ENCODE measurements at places on chromosomes 6 and 20. TPM values are rescaled to one million over a fixed set of nuclear protein-coding genes. Genes with fewer than 3 reads are reported as not detected.

GRCh38 chr6:12958052-12958706 lies 241.6 kb downstream of the PHACTR1 start:
- DNase-seq, result no peak

GRCh38 chr6:13072686-13073347 lies 255.5 kb downstream of the TBC1D7 start:
- DNase-seq, result no peak

ADGRG6 gene
- total RNA-seq, result 139 TPM

BCAS1 gene
- 0.81 TPM for total RNA-seq

DNA sequence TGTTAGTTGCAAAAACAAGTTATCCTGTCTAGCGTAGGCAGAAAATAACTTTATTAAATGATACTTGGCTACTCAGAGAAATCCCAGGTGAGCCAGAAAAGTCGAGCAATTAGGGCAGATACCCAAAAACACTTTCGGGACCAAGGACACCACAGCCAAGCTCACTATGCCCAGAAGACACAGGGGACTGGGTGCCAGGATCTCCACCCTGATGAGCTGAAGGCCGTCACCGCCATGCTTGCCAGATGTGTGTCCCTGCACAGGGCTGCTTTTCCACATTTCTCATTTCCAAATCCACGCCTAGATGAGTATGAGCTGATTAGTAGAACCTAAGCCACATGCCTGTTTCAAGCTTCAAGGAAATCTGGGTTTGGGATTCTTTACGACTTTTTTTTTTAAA lies 214.0 kb upstream of the SMLR1 start:
- DNase-seq, result no peak

DNA sequence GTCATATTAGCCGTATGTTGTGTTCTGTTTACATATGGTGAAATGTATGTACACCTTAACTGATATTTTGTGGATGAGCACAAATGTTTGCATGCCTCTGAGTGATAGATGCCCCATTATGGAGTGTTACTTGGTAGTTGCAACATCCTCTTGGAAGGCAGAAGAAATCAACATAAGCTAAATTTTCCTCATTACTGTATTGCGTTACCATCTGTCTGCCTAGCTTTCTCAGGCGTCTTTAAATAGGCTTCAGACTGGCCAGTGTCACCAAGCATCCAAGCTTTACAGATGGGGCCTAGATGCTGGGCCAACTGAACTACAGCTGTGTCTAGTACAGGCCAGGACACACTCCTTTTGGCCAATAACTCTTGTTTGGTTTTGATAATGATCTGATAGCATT lies 250.6 kb downstream of the SAMD5 start:
- no peak for DNase-seq

DNA sequence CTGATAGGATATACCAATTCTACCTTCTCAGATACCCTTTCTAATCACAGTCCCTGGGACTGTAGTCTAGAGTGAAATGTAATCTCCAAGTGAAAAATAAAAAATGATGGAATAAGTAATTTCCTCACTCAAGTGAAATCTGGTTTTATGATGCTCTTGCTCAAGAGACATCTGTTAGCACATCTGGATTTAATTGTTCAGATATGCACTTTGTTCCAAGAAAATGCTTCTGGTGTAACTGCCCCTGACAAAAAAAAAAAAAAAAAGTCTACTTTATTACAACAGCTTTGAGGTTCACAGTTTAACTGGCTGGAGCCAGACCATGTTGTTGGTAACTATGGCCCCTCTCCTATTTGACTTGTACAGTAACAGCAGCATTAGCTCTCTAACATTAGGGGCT lies 251.8 kb downstream of the BTBD9 start:
- DNase-seq, result no peak

DNA sequence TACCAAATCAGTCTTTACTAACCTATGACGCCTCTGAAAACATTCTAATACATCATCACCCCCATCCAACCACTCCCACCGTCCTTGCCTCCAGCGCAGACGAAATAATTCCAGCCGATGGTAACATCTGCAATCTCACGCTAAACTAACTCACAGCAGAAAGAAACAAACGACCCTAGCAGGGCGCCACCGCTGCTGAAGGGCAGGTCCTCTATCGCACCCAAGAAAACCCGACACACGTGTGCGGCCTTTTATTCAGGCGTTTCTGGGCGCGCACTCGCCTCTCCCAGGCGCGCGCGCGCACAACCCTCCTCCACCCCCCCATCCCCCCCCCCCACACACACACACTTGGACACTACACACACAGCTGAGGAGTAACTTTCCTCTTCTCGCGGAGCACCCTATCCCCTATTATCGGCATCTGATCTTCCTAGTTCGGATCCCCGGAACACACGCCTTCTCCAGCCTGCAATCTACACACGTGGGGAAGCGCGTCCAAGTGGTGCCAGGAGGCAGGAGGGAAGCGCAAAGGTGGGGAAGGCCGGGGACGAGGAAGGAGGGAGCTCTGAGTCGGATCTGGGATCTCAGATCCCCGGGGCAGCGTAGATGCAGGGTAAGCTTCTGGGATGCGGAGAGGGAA lies 1.4 kb downstream of the GFOD1 start:
- DNase-seq, result no peak

GFRA4 gene
- total RNA-seq, result not detected

All from progenitor cell of endocrine pancreas (in vitro differentiated cells).